Liver (tissue), 10 donors: ENCODE measurements at places on chromosomes 1 and 21.

DNA sequence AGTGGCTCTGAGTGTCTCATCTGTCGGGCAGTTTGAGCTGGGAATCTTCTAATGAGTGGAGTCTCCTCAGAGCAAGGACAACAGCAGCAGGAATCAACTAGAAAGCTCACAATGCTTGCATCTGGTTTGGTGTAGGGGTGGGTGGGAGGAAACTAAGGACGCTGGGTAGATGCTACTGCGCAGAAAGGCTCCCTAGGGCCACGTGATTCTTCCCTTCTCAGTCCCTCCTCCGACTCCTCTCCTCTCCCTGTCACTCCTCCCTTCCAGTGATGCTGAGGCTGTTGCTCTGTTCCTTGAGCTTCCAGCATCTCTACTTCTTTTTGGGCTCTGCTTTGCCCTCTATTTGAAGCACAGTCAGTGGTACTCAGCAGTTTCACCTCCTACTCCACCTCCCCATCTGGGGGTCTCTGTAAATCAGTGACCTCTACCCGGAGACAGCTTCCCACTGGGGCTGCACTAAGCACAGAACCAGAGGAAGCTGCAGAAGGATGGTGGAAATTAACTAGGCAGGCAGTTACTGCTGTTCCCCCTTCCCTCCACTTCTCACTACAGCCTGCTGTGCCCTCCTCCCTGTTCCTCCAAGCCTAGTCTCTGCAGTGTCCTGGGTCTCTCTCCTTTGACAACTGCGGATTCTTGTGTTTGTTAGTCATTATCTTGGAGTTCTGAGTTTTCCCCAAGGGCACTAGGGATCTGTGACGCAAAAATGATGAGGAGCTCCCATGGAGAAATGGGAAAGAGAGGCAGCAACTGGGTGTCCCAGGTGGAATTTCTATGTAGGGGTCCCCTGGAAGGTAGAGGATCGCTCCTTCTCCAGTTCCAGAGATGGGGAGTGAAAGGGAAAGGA is 5.8 kb downstream of the LINGO4 start:
- no peak for DNase-seq
- H3K4me1 ChIP-seq, result no peaks in the 10 kb centered on the region
- no peak overlapping the region for H3K4me3 ChIP-seq
- H3K27me3 ChIP-seq, result no peaks in the 10 kb centered on the region

DNA sequence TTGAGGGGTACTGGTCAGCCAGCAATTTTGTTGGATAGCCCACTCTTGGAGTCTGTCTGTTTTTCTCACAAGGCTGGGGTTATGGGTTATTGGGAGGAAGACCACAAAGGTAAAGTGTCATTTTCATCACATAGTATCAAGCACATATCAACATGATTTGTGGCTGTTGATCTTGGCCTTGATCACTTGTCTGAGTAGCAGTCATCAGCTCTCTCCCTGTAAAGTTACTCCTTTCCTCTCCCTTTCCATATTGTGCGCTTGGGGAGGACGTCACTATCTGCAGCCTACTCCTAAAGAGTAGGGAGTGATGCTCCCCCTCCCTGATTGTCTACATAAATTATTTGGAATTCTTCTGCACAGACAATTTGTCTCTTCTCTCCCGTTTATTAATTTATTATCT is 1.8 kb upstream of the ZNF362 start:
- H3K27me3 ChIP-seq, result no peaks in the 10 kb centered on the region
- H3K27ac ChIP-seq, result no peak overlapping the region
- H3K4me1 ChIP-seq, result peaks cover 8% of the 10 kb centered on the region
- H3K36me3 ChIP-seq, result no peaks in the 10 kb centered on the region
- no peak overlapping the region for H3K4me3 ChIP-seq
- no peak for DNase-seq

DNA sequence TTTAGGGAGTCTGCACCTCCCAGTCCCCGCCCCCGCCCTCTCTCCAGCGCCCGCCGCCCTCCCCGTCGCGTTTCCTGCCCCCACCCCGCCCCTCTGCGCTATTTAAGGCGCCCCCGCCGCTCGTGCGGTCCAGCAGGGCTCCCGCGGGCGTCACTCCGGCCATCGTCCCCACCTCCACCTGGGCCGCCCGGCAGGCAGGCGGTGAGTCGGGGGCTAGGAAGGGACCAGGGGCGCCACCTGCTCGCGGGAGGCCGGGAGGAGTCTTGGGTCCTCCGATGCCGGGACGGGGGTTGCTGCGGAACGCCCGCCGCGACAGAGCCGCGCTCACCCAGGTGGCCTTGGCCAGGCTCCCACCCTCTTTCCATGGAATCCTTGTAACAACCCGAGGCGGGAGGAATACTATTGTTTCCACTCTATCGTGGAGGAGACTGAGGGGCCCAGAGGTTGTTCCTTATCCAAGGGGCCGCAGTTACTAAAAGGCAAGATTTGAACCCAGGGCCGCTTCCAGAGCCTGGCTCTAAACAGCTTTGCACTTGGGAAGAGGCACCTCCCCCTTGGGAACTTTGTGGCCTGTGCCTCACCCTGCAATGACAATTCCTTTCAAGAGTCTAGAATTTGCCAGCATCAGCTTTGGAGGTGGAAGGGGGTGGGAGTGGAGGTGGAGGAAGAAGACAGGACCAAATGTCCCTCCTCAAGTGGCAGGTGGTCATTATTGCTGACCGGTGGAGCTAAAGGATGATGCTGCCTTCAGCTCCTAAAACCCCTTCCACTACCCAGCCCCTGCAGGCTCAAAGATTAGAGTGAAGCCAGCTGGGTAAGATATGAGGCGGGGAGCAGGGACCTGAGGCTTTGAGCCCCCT is at the start of gene GJA4:
TSS of gene GJA4 (plus strand) at position 132 of the 860 bp plus-strand sequence. CDS start 1,215 bp downstream, outside the sequence.
- H3K4me3 ChIP-seq, result peak within 1 kb of the TSS; percentile 43
- H3K27me3 ChIP-seq, result no peaks in the 10 kb centered on the region
- H3K4me1 ChIP-seq, result no peaks in the 10 kb centered on the region
- H3K27ac ChIP-seq, result peak within 1 kb of the TSS; percentile 60
- DNase-seq, result no peak

DNA sequence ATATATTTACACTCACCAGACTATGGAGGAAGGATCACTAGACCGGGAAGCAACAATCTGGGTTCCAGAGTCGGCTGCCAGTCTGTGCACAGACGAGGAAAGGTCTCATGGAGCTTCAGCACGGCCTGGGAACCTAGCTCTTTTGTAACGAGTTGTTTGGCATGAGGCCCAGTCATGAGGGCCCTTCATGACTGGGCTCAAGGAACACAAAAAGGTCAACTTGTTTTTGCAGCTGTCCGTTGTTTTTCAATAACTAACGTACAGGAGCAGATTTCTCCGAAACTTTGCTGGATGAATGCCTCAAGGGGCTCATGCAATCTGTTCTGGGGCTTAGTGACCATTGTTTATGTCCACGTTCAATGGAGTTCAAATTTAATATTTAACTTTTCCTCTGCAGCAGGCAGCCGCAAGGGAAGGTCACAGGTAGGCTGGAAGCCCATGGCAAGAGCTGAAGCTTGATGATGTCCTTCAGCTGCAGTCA is 5.9 kb upstream of the STUM start:
- H3K4me1 ChIP-seq, result peaks cover 7% of the 10 kb centered on the region
- H3K36me3 ChIP-seq, result no peaks in the 10 kb centered on the region
- peak overlapping the region; percentile 73 for H3K27ac ChIP-seq
- no peaks in the 10 kb centered on the region for H3K27me3 ChIP-seq
- no peak for DNase-seq

DNA sequence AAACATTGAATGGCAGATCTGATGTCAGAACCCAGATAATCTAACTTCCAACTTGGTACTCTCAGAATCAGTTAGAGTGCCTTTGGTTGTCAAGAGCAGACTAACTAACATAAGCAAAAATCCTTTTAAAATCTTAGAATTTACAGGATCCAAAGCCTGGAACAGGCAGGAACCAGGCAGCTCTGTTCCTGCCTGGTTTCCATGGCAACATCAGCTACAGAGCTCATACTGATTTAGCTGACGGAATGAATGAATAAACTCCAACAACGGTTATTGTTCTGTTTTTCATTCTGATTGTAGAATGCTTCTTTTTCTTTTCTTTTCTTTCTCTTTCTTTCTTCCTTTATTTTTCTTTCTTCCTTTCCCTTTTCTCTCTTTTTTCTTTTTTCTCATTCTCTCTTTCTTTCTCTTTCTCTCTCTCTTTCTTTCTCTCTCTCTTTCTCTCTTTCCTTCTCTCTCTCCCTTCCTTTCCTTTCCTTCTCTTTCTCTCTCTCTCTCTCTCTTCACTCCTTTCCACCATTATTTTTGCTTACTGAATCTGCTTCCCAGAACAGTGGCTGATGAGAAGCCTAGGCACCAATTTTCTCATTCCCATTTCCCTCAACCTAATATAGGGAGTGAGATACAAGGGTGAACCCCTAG is 121.6 kb downstream of the RGS7 start:
- no peak overlapping the region for H3K4me3 ChIP-seq
- no peak for DNase-seq
- no peaks in the 10 kb centered on the region for H3K4me1 ChIP-seq
- H3K27ac ChIP-seq, result no peak overlapping the region

- no peak overlapping the region for H3K4me3 ChIP-seq
- no peaks in the 10 kb centered on the region for H3K4me1 ChIP-seq
- H3K27me3 ChIP-seq, result no peaks in the 10 kb centered on the region
- peaks cover 8% of the 10 kb centered on the region for H3K36me3 ChIP-seq
These were observed 7.0 kb downstream of the TRIM11 start for GRCh38 chr1:228399531-228400236.

DNA sequence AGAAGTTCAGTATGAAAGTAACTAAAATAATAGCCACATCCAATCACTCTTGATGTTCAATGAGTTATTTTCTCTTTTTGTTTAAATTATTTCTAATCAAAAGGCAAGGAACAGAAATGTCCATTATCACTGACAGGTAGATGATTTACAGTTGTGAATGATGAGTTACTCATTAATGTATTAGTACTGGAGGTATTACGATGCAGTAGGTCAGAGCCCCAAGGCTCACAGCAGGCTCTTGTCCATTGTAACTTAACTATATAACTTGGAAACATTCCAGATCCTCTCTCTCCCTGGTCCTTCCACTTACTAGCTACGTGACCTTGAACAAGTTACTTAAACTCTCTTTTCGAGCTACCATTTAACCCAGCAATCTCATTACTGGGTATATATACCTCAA is 39.5 kb downstream of the CRB1 start:
- no peaks in the 10 kb centered on the region for H3K4me1 ChIP-seq
- H3K27ac ChIP-seq, result no peak overlapping the region
- no peaks in the 10 kb centered on the region for H3K36me3 ChIP-seq
- no peak overlapping the region for H3K4me3 ChIP-seq
- H3K27me3 ChIP-seq, result no peaks in the 10 kb centered on the region

DNA sequence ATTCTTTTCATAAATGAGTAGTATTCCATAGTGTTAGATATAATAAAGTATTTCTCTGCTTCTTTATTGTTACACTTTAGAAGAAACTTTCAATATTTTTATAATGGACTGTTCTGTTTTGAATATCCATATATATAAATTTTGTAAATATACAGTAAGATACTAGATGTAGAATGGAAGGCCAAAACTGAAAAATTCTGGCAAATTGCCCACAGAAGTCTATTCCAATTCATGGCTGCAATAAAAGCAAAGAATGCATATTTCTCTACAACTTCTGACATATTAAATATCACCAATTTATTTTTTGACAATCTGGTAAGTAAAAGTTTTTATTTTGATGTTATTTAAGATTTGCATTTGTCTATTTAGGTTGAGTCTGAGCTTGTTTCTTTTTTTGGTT is 532.5 kb downstream of the NCAM2 start:
- H3K4me1 ChIP-seq, result no peaks in the 10 kb centered on the region
- no peak overlapping the region for H3K27ac ChIP-seq
- H3K4me3 ChIP-seq, result no peak overlapping the region

DNA sequence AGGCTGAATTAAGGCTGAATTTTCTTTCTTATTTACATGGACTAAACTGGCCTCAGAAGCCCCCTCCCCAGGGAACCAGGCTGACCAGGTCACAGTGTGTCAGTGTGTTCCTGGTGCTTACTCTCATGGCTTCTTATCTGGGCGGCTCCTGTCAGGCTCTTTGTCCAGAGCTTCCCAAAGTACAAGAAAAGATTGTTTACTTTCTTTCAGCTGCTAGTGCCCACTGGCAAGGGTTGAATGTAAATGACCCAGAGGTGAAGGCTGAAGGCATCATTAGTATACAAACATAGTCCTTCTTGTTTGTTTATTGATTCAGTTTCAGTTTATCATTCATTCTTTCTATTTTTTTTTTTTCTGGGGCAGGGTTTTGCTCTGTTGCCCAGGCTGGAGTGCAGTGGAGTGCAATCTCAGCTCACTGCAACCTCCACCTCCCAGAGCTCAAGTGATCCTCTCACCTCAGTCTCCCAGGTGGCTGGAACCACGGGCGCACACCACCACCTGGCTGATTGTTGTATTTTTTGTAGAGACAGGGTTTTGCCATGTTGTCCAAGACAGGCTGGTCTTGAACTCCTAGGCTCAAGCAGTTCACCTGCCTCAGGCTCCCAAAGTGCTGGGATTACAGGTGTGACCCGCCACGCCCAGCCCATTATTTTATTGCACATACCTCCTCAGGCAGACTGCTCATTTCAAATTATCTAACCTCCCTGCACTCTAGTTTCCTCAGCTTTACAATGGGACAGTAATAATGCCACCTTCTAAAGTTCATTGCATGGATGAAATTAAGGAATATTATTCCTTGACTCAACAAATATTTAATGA is 9.8 kb upstream of the KDM4A start:
- no peak overlapping the region for H3K4me3 ChIP-seq
- no peak for DNase-seq
- no peaks in the 10 kb centered on the region for H3K27me3 ChIP-seq
- no peaks in the 10 kb centered on the region for H3K4me1 ChIP-seq

DNA sequence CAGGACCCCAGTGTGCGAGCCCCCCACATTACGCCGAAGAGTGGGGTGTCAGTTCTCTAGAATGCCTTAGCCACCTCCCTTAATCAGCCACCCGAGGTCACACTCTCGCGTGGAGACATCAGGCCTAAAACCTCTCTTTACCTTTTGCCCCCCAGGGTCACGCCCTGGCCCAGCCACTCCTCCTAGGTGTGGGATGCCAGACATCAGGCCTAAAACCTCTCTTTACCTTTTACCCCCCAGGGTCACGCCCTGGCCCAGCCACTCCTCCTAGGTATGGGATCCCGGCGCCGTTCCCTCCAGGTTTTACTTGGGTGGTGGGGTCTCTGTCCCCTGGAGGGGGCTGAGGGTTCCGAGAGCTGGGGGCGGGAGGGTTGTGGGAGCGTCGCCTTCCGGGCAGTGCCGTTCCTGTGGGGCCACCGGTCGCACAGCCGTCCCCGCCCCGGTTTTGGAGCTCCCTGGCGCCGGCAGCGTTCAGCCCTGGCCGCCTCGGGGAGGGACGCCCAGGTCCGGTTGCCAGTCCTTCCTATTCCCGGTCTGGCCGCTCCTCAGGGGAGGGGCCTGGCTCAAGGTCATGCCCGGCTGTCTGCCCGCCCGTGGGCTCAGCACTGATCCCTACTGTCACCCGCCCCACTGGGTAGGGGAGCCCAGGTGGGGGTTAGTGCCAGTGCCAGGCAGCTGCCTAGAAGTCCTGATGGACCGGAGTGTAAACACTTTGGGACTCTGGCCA is 882 bp downstream of the VPS13D start:
- H3K36me3 ChIP-seq, result peaks cover 6% of the 10 kb centered on the region
- H3K4me3 ChIP-seq, result peak overlapping the region; percentile 94
- no peaks in the 10 kb centered on the region for H3K27me3 ChIP-seq
- peak; percentile 44 for DNase-seq

GRCh38 chr1:20409971-20410370 is 76.0 kb downstream of the CAMK2N1 start:
- no peaks in the 10 kb centered on the region for H3K4me1 ChIP-seq
- no peaks in the 10 kb centered on the region for H3K27me3 ChIP-seq
- H3K27ac ChIP-seq, result no peak overlapping the region
- no peak overlapping the region for H3K4me3 ChIP-seq
- no peaks in the 10 kb centered on the region for H3K36me3 ChIP-seq
- DNase-seq, result no peak
